ENCODE measurements at places on chromosomes 1 and 21.
A peak's percentile ranks its signal among the peaks of the same experiment; 100 is the strongest.

DNA sequence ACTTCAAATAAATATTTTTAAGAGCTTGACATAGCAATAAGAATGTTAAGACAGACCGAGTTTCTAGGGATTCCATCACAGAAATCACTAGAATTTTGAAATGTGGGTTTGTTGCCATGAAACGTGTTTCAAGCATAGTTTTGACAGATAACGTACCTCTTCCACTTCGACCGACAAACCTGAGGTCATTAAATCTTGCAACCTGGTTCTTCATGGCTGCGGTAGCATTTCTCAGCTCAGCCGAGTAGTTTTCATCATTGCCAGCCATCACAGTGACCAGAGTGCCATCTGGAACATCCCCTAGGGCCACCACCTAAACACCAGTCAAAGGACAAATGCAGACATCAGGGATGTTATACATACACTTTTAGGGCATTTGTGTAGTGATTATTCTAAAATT lies 168.7 kb downstream of the RUNX1 start:
- DNase-seq, result no peak

DNA sequence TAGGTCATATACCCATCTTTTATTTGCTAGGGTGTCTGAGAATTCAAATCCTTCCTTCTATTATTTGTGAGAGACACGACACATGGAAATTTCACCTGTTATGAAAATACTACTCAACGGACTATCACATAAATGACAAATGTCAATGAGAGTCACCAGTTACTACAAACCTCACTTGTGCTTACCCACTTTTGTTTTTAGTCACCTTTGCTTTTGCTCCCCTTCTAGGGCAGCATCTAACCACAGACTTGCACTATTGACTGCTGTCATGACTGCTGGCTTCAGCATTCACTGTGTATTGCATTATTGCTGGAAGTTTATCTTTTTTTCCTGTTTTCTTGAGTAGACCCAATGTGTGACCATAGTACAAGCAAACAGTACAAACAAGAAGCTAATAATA lies 1048.0 kb downstream of the PLA2G4A start:
- DNase-seq, result no peak

GRCh38 chr21:46347791-46348381 lies 23.9 kb downstream of the PCNT start:
- DNase-seq, result no peak

DNA sequence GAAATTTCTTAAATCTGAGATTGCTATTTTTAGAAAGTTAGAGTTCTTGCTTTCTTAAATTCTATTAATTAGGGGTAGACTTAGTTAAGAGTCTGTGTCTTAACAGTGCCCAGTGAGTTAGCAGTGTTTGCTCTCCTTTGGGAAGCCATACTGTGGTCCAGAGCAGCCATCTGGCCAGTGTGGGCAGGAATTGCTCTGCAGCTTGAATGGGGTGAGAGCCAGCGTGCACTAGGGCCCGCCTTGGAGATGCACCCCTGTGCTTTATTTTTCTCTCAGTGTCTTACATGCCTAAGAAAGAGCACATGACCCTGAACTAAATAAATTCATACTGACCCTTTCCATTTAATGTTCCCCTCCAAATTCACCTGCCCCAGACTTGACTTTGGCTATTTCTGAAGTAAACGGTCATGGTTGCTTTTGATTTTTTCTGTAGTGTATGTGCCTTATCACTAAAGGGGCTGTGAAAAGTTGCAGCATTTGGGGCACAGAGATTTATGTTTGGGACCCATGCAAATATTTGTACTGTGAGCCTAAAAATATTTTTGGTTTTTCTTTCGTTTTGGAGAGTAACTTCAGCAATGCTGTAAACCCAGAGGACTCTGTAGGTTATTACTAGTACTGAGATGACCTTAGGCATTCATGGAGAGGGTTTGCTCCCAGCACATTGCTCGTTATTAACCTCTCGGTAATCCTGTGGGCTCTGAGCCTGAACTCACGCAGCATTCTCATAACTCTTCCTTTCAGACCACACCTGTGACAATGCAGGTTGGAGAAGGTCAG lies 21.3 kb upstream of the KCNQ4 start:
- DNase-seq, result no peak

GRCh38 chr21:32412162-32413014 lies at the start of gene EVA1C:
Gene EVA1C (plus strand): TSS chr21:32412706. CDS start chr21:32412854, 148 bp downstream.
- DNase-seq, result peak; percentile 53

DNA sequence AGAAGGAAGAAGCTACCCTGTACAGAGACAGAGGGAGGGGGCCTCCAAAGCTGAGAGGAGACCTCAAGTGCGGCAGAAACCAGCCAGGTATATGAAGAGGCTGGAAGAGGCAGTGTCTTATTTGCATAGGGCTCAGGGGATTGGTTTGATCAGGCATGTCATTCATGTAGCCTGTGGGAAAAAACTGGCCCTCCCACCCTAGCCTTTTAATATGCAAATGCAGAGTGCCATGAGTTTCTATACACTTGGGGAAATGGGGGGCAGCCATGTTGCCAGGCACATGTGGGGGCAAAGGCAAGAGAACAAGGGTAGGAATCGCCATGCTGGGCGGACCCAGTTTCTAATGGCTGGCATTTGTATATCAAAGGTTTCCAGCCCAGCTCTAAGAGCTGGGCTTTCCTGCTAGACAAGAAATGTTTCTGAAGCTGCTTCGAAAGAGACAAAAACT lies 172.7 kb downstream of the RASAL2 start:
- no peak for DNase-seq

GRCh38 chr1:4058122-4058521 lies 158.1 kb upstream of the C1orf174 start:
- DNase-seq, result no peak

DNA sequence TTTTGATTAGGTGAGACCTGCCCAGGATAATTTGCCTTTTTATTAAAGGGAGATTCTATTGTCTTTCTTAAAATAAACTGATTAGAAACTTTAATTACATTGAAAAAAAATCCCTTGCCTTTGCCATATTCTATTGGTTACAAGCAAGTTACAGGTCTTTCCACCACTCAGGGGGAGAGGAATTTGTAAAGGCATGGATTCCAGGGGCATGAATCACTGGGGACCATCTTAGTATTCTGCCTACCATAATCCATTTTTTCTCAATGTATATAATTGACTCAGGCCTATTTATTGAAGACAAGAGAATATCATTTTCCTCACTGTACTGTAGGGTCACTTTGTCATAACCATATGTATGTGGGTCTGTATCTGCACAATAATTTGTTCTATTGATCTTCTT lies 124.3 kb upstream of the PDE4B start:
- DNase-seq, result no peak

DNA sequence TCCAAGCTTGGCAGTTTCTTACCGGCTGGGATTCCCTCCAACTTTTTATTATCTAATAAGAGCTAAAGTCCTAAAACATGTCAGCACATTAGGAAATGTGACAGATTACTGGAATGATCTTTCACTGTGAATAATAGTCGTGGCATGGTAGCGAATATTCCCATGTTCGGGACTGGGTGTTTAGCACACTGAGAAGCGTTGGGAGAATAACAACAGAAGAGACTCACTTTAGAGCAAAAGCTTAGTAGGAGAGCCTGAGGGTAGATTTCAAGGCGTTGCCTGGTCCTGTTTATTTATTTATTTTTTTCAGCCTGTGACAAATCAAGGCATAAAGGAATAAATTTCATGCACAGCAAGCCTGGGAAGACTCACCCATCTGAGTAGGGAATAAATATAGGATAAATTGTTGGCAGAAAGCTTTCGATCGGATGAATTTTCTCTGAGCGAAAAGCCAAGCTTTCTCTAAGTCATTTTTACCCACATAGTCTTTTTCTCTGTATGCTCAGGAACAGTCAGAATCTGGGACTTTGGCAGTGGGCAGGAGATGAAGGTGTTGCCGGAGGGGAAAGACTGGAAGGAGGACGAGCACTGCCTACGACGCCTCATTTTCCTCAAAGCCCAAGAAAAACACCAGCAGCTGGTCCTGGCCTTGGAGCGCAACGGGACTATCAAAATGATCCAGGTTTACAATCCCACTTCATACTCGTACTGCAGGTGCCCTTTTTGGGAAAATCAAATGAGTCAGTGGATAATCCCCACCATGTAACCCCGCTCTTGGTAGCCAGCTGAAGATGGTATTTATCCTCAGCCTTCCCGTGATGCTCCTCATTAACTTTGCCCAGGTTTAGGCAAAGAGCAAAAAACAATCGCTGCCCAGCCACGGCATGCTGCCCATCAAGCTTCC lies 97.2 kb downstream of the WDR64 start:
- DNase-seq, result no peak

- DNase-seq, result no peak
Observed at GRCh38 chr1:219783605-219784235, 144.6 kb downstream of the SLC30A10 start.

GRCh38 chr1:63864224-63864641 lies 90.4 kb downstream of the ROR1 start:
- DNase-seq, result no peak

- no peak for DNase-seq
Observed at GRCh38 chr1:222275001-222275728, 272.7 kb downstream of the HHIPL2 start.

DNA sequence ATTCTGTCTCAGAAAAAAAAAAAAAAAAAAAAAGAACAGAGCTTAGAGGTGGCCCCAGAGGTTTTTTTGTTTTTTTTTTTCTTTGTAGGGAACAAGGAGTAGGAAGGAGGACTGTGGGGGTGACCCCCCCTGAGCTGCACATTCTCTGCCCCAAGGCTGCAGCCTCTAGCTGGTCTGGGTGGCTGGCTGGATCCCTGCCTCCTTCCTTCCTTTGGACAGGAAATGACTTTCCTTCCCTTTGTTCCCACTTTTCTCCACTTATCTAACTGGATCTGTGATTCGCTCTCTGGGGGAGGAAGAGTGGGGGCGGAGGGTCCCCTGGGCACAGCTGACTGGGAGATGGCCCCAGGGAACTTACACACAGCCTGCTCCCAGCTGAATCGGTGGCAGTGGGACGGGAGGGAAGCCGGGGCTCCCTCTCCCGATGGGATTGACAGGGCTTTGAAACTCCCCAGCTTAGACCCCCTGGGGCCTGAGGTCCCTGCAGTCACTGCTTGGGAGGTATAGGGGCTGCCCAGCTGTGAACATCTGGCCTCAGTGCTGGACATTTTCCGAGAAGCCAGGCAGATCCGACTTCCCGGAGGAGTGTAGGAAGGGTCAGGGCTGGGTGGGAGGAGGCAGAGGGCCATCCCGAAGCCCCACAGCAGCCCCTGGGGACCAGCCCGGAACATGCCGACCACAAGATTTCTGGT lies 2.1 kb downstream of the FBLIM1 start:
- DNase-seq, result no peak

DNA sequence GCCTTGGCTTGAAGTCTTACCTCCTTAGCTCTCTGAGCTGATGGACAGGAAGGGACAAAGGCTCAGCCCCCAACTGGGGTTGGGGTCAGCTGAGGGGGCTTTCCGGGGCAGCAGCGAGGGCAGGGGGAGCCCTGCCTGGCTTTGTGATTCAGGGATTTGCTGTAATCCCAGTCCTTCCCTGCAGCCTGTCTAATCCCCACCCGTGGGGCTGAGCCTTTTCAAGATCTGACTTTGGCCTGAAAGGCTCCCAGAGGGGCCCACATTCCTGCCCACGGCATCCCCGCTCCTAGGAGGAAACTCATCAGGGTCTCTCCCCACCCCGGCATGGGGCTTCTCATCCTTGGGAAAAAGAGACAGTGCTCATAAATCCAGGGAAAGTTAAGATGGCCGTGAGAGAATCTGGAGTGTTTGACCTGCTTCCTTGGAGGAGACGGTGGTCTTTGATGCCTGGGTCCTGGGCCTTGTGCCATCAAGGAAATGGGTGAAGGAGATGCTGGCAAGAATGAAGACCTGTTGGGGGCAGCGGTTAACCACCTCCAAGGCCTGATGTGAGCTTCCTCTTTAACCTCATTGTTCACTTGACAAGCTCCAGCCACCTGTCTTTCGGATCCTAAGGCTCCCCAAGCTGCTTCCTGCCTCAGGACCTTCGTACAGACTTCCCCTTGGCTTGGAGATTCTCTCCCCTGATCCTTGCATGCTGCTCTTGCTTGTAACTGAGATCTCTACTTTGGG lies 83.1 kb upstream of the WNT4 start:
- no peak for DNase-seq

DNA sequence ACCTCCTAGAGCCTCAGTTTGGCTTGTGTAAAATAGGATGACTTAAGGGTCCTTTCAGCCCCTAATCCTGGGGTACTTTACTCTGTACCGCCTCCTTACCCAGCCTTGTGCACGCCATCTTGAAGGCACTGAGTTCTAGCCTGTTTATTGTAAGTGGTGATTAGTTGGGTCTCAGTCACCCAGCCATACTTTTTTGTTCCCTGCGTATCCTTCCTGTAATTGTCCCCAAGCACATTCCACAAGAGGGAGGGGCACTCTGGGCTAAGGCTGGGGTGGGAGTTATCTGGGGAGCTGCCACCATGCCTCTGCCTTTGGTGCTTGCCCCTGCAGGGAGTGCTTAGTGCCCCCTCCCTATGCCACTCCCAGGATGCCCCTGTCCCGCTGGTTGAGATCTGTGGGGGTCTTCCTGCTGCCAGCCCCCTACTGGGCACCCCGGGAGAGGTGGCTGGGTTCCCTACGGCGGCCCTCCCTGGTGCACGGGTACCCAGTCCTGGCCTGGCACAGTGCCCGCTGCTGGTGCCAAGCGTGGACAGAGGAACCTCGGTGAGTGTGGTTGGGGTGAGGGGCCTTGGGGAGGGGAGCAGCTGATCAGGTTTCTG lies 856 bp downstream of the FDPS start:
- DNase-seq, result peak; percentile 31

GRCh38 chr1:90074137-90074536 lies 79.2 kb downstream of the ZNF326 start:
- DNase-seq, result no peak

DNA sequence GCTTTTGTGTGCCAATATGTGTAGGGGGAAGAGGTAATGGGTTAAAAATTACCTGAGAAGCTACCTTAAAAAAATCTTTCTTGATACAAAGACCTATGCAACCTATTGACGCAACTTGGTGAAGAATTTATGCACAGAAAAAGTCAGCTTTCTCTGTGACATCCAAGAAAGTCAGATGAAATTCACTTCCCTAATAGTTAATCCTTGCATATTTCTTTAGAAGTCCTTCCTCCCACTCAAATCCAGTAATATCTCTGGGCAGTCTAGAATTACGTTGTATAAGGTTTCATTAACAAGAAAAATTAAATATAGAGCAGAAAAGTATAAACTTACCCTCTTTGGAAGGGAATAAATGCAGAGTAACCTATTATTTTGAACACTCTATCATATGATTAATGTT lies 2.9 kb downstream of the UBAP2L start:
- DNase-seq, result no peak

DNA sequence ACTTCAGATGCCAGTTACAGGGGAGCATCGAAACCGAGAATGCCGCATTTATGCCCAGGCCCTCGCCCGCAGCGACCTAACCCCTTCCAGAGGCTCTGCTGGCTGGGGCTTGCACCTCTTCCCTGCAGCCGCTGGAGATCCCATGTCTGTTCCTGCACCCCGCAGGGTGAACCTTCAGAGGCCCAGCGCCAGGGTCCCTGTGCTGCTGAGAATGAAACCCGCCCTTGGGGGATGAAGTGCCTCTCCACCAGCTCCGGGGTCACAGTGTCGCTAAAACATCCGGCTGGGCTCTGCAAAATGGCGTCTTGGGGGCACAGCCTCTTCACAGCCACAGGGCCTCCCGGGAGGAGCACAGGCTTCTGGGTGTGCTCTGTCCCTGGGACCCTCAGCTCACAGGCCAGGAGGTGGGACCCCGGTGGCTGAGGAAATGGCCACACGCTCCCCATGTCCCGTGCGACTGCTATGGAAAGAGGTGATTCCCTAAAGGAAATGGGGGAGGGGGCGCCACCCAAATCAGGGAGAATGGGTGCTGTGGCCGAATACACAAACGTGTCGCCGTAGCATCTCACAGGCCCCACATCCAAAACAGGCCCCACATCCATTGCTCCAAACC lies 39.9 kb upstream of the TSPEAR start:
- no peak for DNase-seq

GRCh38 chr1:1068517-1069055 lies 5.5 kb downstream of the RNF223 start:
- DNase-seq, result no peak

- DNase-seq, result no peak
Observed at GRCh38 chr1:13523780-13524477, 10.1 kb upstream of the LRRC38 start.
